ENCODE measurements at places on chromosomes 12 and 14.

DNA sequence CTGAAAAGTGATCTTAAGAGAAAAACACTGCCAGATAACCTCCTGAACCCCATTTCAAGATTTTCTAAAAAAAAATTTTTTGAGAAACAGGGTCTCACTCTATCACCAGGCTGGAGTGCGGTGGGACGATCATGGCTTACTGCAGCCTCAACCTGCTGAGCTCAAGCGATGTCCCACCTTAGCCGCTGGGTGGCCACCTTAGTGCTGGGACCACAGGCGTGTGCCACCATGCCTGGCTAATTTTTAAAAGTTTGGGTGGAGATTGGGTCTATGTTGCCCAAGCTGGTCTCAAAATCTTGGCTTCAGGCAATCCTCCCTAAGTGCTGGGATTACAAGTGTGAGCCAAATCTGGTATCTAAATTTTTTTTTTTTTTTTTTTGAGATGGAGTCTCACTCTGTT is 3.4 kb downstream of the PNMA1 start:
- no peak for DNase-seq

GRCh38 chr12:42128327-42128726 is 16.3 kb downstream of the GXYLT1 start:
- DNase-seq: no peak

DNA sequence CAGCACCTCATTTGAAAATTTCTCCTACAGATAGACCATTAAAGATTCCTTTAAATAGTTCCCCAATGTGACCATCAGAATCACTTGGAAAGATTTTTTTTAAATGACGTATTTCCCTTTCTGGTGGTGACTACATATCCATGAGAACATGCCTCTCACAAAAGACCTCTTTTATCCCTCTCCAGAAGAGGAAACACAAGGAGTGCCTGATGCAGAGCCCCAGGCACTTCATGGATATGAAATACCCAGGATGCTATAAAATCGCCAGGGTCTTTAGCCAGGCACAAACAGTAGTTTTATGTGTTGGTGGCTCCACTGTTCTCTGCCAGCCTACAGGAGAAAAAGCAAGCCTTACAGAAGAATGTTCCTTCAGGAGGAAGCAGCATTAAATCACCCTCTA is 97.1 kb downstream of the ETNK1 start:
- DNase-seq: no peak

GRCh38 chr12:75891072-75891471 is 140.5 kb downstream of the PHLDA1 start:
- DNase-seq: no peak

GRCh38 chr12:89225808-89226411 is 126.4 kb downstream of the DUSP6 start:
- peak; percentile 63 for DNase-seq

GRCh38 chr14:64983439-64984310 is 3.0 kb upstream of the FNTB start:
- peak; percentile 69 for DNase-seq

- DNase-seq: no peak
These were observed 52.3 kb downstream of the PPM1H start for GRCh38 chr12:62882696-62883095.
